Kidney epithelial cell (primary cell): ENCODE measurements at places on chromosomes 1 and 21. TPM values are rescaled to one million over a fixed set of nuclear protein-coding genes. Genes with fewer than 3 reads are reported as not detected.

IL24 gene
- 0.38 and 0.82 TPM in 2 replicates for total RNA-seq

TLCD4 gene
- 3.0 and 4.0 TPM in 2 replicates for total RNA-seq

B3GALT5 gene
- 4.3 and 5.8 TPM in 2 replicates for total RNA-seq

TMEM54 gene
- total RNA-seq: 99.0 and 162 TPM in 2 replicates

ARHGEF16 gene
- 31.5 and 33.0 TPM in 2 replicates for total RNA-seq

NECTIN4 gene
- 13.1 and 13.6 TPM in 2 replicates for total RNA-seq

AGBL4 gene
- total RNA-seq: not detected in 2 replicates

SELL gene
- not detected in 2 replicates for total RNA-seq

LRRC38 gene
- total RNA-seq: 0.33 and 1.6 TPM in 2 replicates

TTC3 gene
- total RNA-seq: 126 and 139 TPM in 2 replicates

FHAD1 gene
- 0.21 and 0.27 TPM in 2 replicates for total RNA-seq

LCK gene
- 6.2 and 10.3 TPM in 2 replicates for total RNA-seq

AMY1B gene
- total RNA-seq: not detected in 2 replicates

GPR89A gene
- 22.3 and 25.6 TPM in 2 replicates for total RNA-seq

RPE65 gene
- not detected in 2 replicates for total RNA-seq

TRABD2B gene
- total RNA-seq: 0.92 and 1.2 TPM in 2 replicates

GNG12 gene
- total RNA-seq: 75.9 and 85.7 TPM in 2 replicates

LRRC71 gene
- total RNA-seq: not detected in 2 replicates

OR10R2 gene
- not detected in 2 replicates for total RNA-seq

KCND3 gene
- under 0.01 TPM in 2 replicates for total RNA-seq

AMY2A gene
- not detected in 2 replicates for total RNA-seq

KCNJ6 gene
- total RNA-seq: 0.07 and 0.33 TPM in 2 replicates

TOE1 gene
- total RNA-seq: 11.0 and 14.8 TPM in 2 replicates

BRDT gene
- total RNA-seq: not detected in 2 replicates
